ENCODE measurements at places on chromosomes 4 and X. TPM values are rescaled to one million over a fixed set of nuclear protein-coding genes. Genes with fewer than 3 reads are reported as not detected.

Gene FRMD7
- total RNA-seq, result not detected

Gene CACNA1F
- not detected for total RNA-seq

Gene RADX
- 0.15 TPM for total RNA-seq

Gene POU3F4
- total RNA-seq, result not detected

Gene SMIM31
- not detected for total RNA-seq

Gene FRMPD4
- 0.48 TPM for total RNA-seq

Gene SUPT20HL2
- not detected for total RNA-seq

Gene PRR32
- total RNA-seq, result not detected

- H3K4me1 ChIP-seq, result no peaks in the 10 kb centered on the region
- no peak overlapping the region for H3K27ac ChIP-seq
- no peaks in the 10 kb centered on the region for H3K36me3 ChIP-seq
Measured at GRCh38 chr4:174657472-174657871, 135.2 kb upstream of the HPGD start.

DNA sequence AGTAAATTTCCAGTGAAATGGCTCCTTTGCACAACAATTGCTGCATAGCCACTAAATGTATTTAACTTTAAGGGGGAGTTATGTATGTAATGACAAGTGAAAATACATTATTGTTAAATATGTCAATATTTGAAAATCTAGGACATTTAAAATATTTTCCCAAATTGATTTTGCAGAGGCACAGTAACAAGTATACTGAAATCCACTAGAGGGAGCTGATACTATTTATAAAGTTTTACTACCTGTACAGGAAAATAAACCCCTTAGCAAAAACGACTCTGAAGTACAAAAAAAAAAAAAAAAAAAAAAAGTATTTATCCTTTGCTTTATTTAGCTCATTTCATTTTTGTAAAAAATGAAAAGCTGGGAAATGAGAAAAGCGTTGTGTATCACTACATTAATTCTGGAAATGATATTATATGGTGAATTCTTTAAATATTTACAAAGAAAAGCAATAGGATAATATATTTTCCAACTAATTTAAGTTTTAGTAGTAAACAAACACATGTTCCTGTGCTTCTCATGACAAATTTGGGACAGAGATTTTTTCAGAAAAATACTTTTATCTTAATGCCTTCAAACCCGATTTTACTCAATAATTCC, 727.7 kb downstream of the DMD start:
- H3K36me3 ChIP-seq, result no peaks in the 10 kb centered on the region
- H3K4me3 ChIP-seq, result no peak overlapping the region
- DNase-seq, result no peak
- H3K4me1 ChIP-seq, result no peaks in the 10 kb centered on the region

DNA sequence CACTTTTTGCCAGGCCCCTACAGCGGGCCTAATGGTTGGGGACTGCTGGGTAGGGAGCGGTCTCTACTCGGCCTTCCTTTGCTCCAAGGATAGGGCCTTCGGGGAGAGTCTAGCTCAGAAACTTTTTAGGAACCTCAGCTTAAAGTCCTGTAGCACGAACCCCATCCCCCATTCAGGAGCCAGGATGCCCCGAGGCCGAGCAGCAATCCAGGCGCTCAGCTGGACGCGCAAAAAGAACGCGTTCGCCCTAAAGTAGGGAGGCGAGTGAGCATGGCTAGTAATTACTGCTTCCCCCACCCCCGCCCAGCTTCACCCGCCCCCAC, 9.7 kb downstream of the POU4F2 start:
- H3K4me3 ChIP-seq, result no peak overlapping the region
- peaks cover 50% of the 10 kb centered on the region for H3K27me3 ChIP-seq
- H3K4me1 ChIP-seq, result no peaks in the 10 kb centered on the region
- H3K36me3 ChIP-seq, result no peaks in the 10 kb centered on the region
- H3K27ac ChIP-seq, result no peak overlapping the region

- H3K27ac ChIP-seq, result no peak overlapping the region
- DNase-seq, result no peak
- H3K27me3 ChIP-seq, result no peaks in the 10 kb centered on the region
Measured at GRCh38 chr4:92101737-92102172, 202.0 kb upstream of the GRID2 start.

GRCh38 chrX:72027024-72027913, 104.4 kb downstream of the RTL5 start:
- H3K27ac ChIP-seq, result no peak overlapping the region
- no peaks in the 10 kb centered on the region for H3K27me3 ChIP-seq
- no peaks in the 10 kb centered on the region for H3K36me3 ChIP-seq
- peaks cover 47% of the 10 kb centered on the region for H3K4me1 ChIP-seq
- peak overlapping the region; percentile 69 for H3K4me3 ChIP-seq
- DNase-seq, result no peak

GRCh38 chrX:3712051-3712869, 1.2 kb downstream of the PRKX start:
- peak overlapping the region; percentile 96 for H3K4me3 ChIP-seq
- peaks cover 11% of the 10 kb centered on the region for H3K4me1 ChIP-seq
- no peak for DNase-seq
- peaks cover 1% of the 10 kb centered on the region for H3K27me3 ChIP-seq

DNA sequence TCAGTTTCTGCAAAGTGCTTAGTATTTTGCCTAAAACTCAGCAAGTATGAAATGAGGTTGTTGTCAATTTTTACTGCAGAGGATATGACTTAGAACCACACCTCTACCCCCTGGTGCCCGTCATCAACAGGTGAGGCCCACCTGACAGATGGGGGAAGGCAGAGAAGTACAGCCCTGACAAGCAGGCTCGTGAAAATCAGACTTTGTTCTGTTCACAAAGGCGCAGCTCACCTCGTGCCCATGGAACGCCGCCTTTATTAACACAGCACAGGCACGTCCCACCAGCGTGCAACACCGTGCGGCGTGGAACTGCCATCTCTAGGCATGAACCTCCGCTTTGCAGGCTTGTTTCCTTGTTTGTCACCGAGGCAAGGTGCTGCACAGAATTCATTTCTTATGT, 13.3 kb downstream of the CYP4V2 start:
- no peak overlapping the region for H3K27ac ChIP-seq
- DNase-seq, result no peak
- no peaks in the 10 kb centered on the region for H3K4me1 ChIP-seq
- H3K4me3 ChIP-seq, result peak overlapping the region; percentile 47

DNA sequence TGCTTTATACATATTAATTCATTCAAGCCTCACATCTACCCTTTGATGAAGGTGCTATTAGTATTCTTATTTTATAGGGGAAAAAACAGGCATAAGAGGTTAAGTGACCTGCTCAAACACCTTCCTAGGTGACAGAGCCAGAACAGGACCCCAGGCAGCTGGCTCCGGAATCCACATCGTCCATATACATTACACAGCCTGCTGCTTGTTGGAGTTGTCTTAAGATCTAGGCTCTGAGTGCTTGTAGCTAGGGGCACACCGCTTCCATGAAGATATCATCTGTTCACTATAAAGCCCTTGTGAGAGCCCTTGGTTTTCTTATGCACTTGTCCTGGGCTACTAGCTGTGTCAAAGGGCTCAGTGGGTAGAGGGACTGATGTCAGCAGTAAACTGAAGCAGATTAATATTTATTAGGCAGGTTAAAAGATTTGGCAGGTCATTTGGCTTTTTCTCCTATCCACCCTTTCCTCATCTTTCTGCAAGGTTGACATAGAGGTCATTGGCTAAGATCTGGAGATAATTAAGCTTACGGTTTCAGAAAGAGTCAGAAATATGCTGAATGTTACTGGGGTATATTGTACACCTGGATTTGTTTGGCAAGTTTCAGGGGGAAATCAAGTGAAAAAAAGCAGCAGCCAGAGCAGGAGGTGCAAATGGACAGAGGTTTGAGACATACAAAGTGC, 195.4 kb downstream of the SOWAHB start:
- H3K27me3 ChIP-seq, result no peaks in the 10 kb centered on the region
- no peak for DNase-seq
- H3K4me1 ChIP-seq, result peaks cover 88% of the 10 kb centered on the region
- peaks cover 21% of the 10 kb centered on the region for H3K36me3 ChIP-seq
- peak overlapping the region; percentile 94 for H3K27ac ChIP-seq

GRCh38 chrX:19746919-19747651, 140.3 kb downstream of the SH3KBP1 start:
- H3K36me3 ChIP-seq, result no peaks in the 10 kb centered on the region
- no peak overlapping the region for H3K4me3 ChIP-seq
- H3K27ac ChIP-seq, result no peak overlapping the region
- H3K27me3 ChIP-seq, result no peaks in the 10 kb centered on the region
- no peak for DNase-seq
- H3K4me1 ChIP-seq, result peaks cover 6% of the 10 kb centered on the region

DNA sequence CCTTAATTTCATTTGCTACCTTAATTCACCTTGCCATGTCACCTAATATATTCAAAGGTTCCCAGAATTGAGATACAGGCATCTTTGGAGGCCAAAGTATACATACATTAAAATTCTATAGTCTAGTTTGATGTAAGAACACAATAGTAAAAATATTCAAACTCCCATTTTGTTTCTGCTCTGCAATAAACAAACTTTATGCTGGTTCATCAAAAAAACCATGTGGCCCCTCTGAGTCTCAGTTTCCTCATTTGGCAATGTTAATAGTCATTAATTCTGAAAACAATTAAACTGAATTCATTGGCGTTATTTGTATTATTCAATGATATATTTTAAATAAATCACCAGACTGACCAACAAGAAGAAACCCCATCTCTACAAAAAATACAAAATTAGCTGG, 639.4 kb upstream of the INTU start:
- no peak overlapping the region for H3K27ac ChIP-seq
- no peak overlapping the region for H3K4me3 ChIP-seq
- no peaks in the 10 kb centered on the region for H3K27me3 ChIP-seq
- DNase-seq, result no peak

DNA sequence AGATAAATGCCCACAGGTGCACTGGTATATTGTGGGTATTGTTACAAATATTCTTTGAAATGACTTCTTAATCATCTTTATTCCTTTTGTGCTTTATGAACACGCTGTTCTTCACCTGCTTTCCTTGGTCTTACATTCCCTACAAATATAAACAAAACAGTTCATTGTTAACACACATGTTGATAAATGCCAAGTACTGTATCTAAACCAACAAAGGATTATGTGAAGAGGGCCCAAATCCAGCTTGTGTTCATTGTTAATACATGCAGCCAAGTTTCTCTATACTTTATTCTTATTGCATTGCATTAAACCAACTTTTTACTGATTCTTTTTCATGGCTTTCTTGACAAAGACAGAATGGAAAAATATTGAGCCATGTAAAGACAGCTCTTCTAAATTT, 42.8 kb downstream of the AREG start:
- DNase-seq, result no peak
- H3K4me3 ChIP-seq, result no peak overlapping the region
- no peaks in the 10 kb centered on the region for H3K27me3 ChIP-seq
- H3K4me1 ChIP-seq, result peaks cover 14% of the 10 kb centered on the region
- no peak overlapping the region for H3K27ac ChIP-seq

DNA sequence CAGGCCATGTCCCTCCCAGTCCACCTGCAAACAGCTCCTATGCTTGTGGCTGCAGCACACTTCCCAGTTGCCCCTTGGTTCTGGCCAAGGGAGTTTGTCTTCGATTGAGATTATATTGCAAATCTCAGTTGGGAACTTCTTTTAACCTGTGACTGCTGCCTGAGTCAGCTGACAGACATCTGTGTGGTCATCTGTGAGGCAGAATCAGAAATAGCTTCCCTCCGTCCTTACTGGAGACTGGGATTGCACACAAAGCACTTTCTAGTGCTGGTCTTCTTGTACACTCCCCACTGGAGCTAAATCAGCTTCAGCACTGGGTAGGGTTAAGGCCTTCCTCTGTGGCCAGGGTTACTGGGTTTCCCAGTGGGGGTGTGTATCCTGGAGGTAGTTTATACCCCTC, 34.3 kb downstream of the ZNF330 start:
- peaks cover 19% of the 10 kb centered on the region for H3K4me1 ChIP-seq
- H3K27me3 ChIP-seq, result no peaks in the 10 kb centered on the region
- no peak overlapping the region for H3K27ac ChIP-seq
- H3K4me3 ChIP-seq, result no peak overlapping the region
- no peaks in the 10 kb centered on the region for H3K36me3 ChIP-seq

DNA sequence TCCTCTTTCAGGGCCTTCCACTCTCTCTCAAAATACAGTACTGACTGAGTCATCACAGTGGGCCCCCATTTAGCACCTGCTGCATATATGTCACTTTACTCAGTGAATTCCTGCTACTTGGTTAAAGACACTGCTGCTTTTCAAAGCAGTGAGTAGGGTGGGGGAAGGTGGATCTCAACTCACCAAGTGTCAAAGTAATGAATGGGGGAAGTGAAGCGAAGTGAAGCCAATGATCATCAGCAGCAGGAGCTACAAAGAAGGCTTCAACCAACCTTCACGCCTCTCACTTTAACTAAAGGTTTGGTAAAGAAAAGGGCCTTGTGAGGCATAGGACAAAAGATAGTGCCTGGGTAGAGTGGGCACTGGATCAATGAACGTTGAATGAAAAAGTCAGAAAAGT, 424.1 kb downstream of the SMARCA1 start:
- no peaks in the 10 kb centered on the region for H3K4me1 ChIP-seq
- no peaks in the 10 kb centered on the region for H3K27me3 ChIP-seq
- DNase-seq, result no peak
- H3K27ac ChIP-seq, result no peak overlapping the region
- no peak overlapping the region for H3K4me3 ChIP-seq
- no peaks in the 10 kb centered on the region for H3K36me3 ChIP-seq

- DNase-seq, result peak; percentile 32
- peaks cover 9% of the 10 kb centered on the region for H3K36me3 ChIP-seq
- H3K4me3 ChIP-seq, result no peak overlapping the region
- H3K27ac ChIP-seq, result no peak overlapping the region
- peaks cover 15% of the 10 kb centered on the region for H3K4me1 ChIP-seq
Measured at GRCh38 chr4:26105815-26106699, 192.0 kb downstream of the SMIM20 start.

DNA sequence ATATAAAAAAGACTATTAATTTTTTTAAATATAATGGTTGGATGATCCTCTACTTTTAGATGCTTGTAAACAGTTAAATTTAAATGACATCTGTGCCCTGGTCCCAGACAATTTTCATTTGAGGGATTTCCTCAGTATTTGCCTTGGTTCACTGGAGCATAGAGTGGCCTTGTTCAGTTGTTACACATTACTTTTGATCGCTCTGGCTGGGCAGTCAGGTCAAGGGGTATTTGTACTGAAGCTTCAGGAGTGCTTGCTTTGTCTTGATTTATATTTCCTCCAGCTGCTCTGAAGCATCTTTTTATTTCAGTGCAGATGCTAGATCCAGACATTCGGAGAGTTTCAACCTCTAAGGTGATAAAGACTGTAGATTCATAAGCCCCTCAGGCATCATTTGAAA, 50.0 kb downstream of the COMMD8 start:
- DNase-seq, result no peak
- peaks cover 29% of the 10 kb centered on the region for H3K27me3 ChIP-seq

- DNase-seq, result no peak
- no peaks in the 10 kb centered on the region for H3K36me3 ChIP-seq
- H3K27me3 ChIP-seq, result peaks cover 7% of the 10 kb centered on the region
Measured at GRCh38 chr4:56692576-56692975, 11.5 kb upstream of the HOPX start.

GRCh38 chrX:150348365-150348764, 14.8 kb upstream of the MAMLD1 start:
- DNase-seq, result no peak
- peaks cover 2% of the 10 kb centered on the region for H3K27me3 ChIP-seq
- H3K4me3 ChIP-seq, result no peak overlapping the region
- no peaks in the 10 kb centered on the region for H3K36me3 ChIP-seq
- peaks cover 21% of the 10 kb centered on the region for H3K4me1 ChIP-seq
